ENCODE measurements at places on chromosomes 5 and 9. TPM values are rescaled to one million over a fixed set of nuclear protein-coding genes. Genes with fewer than 3 reads are reported as not detected.

GRAMD2B gene
- 17.0 TPM for total RNA-seq

ANXA1 gene
- 314 TPM for total RNA-seq

MYMK gene
- total RNA-seq, result not detected

- DNase-seq, result no peak
Measured at GRCh38 chr9:133679056-133679455, 42.9 kb downstream of the DBH start.

NAIP gene
- total RNA-seq, result 28.8 TPM

- DNase-seq, result no peak
Measured at GRCh38 chr9:108182270-108182669, 673.5 kb downstream of the ACTL7B start.

SH3TC2 gene
- 1.4 TPM for total RNA-seq

- no peak for DNase-seq
Measured at GRCh38 chr9:73494894-73495293, 343.2 kb downstream of the ANXA1 start.

- DNase-seq, result no peak
Measured at GRCh38 chr5:178995341-178995690, 196 bp upstream of the GRM6 start.

DNA sequence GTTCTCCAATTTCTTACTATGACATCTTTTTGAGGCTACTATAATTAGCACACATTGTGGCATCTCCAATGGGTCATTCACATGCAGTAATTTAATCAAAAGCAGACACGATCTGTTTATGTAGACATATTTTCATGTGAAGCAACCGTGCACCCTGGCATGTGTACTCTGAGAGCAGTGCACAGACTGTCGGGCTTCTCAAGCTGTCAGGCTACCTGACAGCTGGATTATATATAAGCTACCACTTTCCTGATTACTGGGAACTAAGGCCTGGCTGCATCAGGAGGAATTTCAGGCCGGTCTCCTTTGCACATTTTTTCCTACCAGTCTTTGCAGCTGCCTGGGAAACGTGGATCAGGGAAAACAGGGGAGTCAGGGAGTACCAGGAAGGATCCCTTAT lies 197.5 kb downstream of the MAPKAP1 start:
- no peak for DNase-seq

DNA sequence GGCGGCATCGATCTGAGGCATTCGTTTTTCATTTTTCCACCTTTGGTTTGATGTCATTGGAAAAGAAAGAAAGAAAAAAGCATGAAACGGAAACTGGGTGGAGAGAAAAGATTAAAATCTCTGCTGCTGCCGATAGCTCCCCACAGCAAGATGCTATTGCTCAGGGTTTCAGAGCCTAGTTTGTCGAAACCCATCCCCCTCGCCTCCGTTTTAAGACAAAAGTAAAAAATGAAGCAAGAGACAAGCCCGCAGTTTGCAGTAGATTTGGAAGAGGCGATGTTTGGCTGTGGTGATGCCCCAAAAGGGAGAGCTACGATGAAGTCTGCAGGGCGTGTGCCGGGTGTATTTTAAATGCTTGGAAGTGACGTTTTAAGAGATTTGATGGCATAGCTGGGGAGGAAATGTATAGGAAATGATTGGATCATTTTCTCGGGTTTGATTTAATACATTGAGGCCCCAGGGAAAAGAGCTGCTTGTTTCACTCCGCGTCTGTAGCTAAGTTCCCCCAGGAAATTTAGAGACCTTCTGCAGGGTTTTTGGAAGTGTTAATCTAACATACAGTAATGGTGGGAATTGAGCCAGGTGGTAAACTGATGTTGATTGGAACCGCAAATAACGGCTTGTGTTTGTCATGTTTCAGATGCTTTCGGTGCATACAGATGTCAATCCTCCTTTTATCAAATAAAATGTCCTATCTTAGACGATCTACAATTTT lies 909 bp downstream of the NDFIP1 start:
- no peak for DNase-seq

PTCH1 gene
- 25.9 TPM for total RNA-seq

SEPTIN8 gene
- 42.6 TPM for total RNA-seq

DNA sequence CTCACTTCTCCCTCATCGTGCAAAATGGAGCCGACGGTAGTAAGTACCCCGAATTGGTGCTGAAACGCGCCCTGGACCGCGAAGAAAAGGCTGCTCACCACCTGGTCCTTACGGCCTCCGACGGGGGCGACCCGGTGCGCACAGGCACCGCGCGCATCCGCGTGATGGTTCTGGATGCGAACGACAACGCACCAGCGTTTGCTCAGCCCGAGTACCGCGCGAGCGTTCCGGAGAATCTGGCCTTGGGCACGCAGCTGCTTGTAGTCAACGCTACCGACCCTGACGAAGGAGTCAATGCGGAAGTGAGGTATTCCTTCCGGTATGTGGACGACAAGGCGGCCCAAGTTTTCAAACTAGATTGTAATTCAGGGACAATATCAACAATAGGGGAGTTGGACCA lies 979 bp downstream of the PCDHGA12 start:
- no peak for DNase-seq

RLN1 gene
- not detected for total RNA-seq

- no peak for DNase-seq
Measured at GRCh38 chr5:60248901-60249300, 355.4 kb upstream of the PDE4D start.

- no peak for DNase-seq
Measured at GRCh38 chr5:96439477-96440184, 6.6 kb upstream of the PCSK1 start.

DNA sequence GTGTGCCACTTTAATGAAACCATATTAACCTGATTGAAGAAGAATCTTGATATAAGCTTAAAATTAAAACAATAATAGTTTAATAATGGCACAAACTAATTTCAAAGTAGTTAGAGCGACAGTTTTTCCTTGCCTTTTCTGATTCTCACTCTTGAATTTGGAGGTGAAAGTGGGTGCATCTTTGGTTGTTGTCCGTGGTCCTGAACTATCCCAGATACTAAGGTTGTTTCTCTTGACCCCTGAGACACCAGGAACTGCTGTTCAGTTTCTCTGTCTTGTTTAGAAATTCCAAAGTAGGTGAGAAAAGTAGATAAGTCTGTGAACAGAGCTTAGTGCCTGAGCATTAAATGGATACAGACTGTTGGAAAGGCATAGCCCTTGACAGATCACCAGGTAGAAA lies 274.7 kb downstream of the FBXL7 start:
- no peak for DNase-seq

DNA sequence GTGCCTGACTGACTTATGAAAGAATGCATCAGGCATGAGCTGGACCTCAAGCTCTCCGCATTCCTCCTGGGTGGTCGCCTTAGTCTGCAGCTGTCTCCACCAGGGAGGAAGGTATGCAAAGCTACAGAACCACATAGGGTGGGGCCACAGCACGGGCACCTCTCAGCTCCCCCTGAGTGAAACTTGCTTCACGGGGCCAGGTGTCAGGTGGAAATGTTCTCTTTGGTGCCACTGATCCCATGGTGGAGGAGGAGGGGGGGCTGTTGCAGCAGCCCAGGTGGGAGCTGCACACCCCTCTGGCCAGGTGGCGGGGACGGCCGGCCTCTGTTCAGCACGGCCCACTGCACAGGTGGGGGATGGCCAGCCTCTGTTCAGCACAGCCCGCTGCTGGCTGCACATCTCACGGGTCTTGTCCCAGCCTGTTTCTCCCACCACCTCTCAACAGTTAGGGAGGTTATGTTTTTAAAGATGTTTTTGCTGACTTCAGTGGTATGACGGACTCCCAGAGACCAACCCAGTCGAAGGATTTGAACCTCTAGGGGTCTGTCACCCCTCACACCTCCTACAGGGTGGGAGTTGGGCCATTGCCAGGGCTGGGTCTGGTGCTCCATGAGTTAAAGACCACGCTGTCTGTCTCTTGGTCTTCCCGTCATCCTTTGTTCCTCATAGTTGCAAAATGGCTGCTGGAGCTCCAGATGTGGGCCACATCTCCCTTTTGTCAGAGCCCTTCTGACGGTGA lies 34.3 kb downstream of the MRPL36 start:
- no peak for DNase-seq

FOCAD gene
- total RNA-seq, result 25.5 TPM

DNA sequence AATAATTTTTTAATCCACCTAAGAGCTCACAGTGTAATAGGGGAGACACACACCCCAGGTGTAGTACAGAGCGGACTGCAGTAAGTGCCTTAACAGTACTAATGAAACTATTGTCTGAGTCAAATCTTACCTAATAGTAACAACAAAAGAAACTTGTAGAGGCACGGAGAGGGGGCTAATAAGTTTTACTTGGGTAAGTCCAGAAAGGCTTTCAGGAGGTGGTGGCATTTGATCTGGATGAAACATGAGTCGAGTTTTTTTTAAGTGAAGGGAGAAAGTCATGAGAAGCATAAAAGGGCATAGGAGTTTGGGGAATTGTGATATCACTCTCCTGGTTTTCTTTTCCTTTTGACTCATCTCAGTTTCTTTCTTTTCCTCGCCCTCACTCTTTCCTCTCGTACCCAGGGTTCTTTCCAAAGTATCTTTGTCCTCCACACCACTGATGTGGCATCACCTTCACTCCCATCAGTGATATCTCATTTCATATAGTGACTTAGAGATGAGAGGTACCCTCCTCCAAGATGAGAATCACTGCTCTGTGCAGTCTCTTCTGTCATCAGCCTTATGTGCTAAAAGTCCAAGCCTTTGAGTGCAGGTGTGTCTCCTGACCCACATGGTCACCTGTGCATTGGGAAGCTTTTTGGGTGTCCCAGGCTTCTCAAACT lies 2.0 kb downstream of the CTNNA1 start:
- DNase-seq, result no peak

MARCOL gene
- not detected for total RNA-seq

GRCh38 chr5:92874790-92875189 lies 706.2 kb downstream of the NR2F1-AS1 start:
- no peak for DNase-seq

DNA sequence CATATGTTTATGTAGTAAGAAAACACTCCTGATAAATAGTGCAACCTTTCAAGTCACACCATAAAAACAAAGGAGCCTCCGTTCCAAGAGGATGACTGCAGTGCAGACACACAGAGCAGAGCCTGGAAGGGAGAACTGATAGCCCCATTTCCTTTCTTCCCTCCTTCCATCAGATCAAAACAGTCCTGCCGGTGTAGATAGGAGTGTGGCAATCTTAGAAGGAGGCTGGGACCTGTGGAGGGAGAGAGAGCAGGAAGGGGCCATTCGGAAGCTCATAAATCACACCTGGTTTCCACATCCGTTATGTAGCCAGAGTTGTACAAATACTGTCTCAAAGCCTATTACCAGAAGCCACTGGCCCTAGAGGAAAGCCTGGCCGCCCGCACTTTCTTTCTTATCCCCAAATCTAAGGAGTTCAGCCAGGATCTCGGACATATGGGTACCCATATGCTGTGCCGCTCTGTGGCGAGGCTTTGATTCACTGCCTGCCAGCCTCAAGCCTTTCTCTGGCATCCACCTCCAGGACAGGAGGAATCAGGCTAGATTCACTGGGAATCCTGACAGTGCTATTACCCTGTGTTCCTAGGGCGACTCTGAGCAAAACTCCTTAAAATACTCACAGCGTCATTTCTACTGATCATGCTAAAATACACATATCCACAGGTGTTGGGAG lies 26.9 kb downstream of the DAP start:
- DNase-seq, result no peak

DNA sequence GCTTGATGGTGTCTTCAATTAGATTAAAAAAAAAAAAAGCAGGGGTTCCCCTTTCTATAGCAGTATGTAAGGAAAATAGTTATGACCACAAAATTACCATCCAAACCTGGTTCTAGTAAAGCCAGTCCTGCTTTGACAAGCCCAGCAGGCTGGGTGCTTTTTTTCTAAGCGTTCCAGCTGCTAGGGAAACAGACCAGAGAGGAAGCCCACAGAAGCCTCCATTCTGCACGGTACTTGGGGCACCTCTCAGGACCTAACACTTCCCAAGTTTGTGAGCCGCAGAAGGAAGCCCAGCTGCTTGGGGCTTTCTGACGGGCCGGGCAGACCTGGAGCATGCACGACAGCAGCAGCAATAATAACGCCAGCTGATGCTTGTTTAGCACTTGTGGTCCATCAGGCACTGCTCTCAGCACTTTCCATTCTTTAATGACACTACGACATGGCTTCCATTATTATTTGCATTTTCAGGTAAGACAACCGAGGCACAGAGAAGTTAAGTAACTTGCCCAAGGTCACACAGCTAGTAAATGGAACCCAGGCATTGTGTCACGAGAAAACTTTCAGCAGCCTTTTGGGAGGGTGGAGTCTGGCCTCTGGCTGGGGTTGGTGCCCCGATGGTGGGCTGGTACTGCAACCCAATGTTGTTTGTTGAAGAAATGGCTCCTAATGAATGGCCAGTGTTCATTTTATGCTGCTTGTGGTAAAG lies 15.4 kb downstream of the LMX1B start:
- no peak for DNase-seq

SNX30 gene
- total RNA-seq, result 76.3 TPM

CDC23 gene
- 19.3 TPM for total RNA-seq

- DNase-seq, result no peak
Measured at GRCh38 chr5:29037716-29038115, 1999.3 kb upstream of the CDH9 start.

GRCh38 chr9:91332546-91333231 lies 29.0 kb downstream of the AUH start:
- DNase-seq, result no peak

DNA sequence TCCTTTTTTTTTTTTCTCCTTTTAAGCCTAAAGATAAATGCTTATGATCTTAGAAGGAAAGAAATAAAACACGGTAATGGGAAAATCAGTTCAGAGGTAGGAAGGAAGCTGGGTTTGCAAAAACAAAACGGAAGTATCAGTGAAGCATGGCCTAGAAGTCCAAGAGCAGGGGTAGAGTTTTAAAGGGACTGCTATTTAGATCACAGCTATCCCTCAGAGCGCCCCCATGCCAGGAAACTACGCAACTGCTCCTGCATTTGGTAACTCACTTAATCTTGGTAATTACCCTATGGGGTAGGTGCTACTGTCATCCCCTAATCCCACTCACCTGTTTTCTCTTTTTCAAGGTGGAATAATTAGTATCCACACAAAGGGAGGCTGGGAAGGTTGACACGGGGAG lies 16.0 kb downstream of the TLE1 start:
- no peak for DNase-seq

Data from upper lobe of right lung (tissue), 1 donor.